Vagina (tissue), 2 donors: ENCODE measurements at places on chromosomes 6 and 20.

DNA sequence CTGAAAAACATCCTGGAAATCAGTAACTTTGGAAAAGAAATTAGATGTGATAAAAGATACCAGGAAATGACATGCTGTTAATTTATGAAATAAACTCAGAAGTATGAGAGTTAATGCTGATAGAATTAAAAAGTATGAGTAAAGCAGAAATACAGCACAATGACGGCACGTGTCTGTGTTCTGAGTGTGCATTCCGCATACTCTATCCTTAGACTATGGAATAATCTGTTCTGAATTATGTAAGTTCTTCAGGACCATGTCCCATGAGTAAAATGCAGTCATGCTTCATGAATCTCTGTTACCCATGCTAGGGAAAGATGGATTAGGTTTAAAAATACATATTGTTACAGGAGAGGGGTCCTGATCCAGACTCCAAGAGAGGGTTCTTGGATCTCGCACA, 21.7 kb downstream of the HECA start:
- no peak for DNase-seq

DNA sequence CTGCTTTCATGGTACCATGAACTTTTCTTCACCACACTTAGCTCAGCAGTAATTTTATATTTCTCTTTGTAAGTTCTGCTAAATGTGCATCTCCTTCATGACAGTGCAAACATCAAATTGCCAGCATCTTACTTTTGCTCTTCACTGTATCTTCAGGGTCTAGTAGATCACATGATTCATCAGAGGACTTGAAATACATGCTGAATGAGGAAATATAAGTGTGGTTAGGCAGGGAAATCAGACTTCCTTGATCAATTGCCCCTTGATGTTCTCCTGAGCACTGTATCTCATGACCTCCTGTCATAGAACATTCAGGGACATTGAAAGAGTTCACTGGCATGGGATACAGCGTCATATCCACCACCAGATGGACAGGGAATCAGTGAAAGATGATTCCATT, 25.3 kb upstream of the POLR1H start:
- DNase-seq: no peak

DNA sequence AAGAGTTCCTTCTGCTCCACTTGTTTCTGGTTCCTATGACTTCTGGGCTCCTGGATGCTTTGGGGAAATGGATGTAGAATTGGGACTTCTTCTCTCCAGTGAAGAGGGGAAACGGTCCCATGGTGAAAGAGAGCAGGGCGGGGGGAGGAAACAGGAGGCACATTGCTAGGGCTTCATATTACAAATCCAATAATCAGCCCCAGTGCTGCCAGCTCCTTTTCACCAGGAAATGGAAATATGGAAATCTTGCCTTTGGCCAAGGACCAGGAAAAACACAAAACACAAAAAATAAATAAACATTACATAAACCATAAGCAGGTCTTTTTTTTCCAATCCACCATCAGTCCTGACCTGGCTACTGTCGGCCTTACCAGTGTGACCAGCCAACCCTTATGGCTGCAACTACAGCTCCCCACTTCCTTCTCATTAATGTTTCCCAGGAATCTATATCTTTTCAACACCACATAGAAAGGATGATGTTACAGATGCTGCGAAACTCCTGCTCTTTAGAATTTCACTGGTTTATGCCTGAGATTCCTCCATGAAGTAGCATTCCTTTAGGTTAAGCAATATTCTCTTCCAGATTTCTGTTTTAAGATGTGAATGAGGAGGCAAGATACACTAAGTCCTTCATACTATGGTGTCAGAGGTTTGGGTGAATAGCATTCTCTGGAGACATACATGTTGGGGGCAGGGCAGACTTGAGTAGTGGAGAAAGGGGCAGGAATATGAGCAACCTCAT, 2.0 kb downstream of the PI3 start:
- DNase-seq: no peak

DNA sequence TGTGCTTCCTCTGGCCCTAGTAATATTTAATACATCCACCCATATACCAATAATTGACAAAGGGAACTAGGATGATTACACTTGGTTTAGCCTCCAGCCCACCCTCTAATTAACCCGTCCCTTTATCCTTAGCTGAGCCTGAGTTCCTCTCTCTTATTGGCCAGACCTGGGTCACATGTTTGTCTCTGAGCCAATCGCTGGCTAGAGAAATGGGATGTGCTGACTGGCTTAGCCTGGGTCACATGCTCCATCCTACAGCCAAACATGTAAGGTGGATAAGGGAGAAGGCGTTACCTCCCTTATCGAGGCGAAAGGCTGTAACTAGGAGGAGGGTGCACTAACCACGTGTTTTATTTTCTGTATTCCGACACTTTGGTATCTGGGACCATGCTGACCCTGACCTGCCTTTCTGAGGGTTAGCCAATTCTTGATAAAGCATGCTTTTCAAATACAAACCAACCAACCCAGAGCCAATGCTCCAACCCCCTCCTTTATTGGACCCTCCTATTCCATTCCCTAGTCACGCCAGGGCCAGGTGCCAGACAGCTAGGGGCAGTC, 262.7 kb downstream of the PREX1 start:
- DNase-seq: no peak
